ENCODE measurements at places on chromosomes 7 and 10.
A peak's percentile ranks its signal among the peaks of the same experiment; 100 is the strongest.

DNA sequence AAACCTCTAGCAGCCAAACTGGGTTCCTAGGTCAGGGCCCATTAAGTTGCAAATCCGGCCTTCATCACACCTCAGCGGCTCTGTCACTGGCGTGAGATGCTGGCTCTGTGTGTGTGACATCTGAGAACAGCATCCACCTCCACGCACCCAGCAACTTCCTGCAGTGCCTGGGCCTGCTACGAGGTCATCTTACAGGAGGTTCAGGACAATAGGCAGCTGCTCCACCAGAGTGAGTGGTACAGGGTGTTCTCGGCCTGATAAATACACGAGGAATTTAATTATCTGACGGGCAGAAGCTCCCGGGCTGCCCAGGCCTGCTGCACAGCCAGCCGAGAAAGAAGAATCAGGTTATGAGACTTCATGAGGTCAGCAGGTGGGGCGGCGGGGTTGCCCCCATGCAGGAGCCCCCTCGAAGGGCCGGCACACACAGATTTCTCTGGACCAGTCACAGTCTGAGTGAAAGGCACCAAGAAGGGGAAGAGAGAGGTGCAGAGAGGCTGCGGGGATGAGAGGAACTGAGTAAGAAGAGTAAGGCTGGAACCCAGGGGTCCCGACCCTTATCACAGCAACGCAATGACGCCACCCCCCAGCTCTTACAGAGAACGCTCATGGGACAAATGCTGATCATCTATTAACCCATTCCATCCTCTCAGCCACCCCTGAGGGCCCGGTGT, 49.3 kb downstream of the CALML3 start:
- DNase-seq: peak; percentile 48

DNA sequence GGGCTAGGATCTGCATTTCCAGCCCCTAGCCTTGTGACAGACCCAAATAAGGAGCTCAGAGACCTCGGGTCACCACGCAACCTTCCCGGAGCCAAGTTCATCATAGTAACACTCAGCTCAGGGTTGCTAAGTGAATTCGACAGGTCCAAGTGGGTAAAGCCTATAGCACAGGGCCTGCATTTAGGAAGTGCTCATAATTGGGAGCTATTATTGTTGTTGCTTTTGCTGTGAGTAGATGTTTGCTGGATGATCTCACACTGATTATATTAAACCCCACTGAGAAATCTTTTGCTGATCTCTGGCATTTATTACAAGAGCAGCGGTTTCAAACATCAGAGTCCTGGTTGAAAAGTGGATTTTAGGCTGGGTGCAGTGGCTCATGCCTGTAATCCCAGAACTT, 20.3 kb upstream of the SAR1A start:
- no peak for DNase-seq

GRCh38 chr10:22379059-22379458, 33.8 kb downstream of the SPAG6 start:
- no peak for DNase-seq

- no peak for DNase-seq
Measured at GRCh38 chr10:80448209-80448942, 5.7 kb upstream of the TSPAN14 start.

DNA sequence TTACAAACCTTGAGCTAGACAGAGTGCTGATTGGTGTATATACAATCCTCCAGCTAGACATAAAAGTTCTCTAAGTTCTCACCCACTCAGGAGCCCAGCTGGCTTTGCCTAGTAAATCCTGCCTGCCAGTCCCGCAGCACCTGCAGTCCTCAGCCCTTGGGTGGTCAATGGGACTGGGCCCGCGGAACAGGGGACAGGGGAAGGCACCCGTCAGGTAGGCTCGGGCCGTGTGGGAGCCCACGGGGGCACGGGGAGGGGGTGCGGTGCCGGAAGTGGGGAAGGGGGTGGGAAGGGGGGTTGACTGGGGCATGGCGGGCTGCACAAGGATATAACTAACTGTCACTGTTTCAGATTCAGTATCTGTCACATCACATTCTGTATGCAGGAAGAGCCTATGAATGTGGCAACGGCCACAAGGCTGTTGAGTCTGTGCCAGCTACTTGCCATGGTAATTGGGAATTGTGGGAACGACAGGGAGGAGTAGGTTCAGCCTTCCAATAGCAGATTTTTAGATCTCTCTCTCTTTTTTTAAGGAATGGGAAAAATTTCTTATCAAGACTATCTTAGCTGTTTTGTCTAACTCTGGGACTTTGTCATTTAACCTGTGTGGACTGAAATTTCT, 205.1 kb upstream of the PLPP4 start:
- DNase-seq: no peak

- peak; percentile 12 for DNase-seq
Measured at GRCh38 chr7:19491821-19492452, 216.9 kb downstream of the POLR1F start.

DNA sequence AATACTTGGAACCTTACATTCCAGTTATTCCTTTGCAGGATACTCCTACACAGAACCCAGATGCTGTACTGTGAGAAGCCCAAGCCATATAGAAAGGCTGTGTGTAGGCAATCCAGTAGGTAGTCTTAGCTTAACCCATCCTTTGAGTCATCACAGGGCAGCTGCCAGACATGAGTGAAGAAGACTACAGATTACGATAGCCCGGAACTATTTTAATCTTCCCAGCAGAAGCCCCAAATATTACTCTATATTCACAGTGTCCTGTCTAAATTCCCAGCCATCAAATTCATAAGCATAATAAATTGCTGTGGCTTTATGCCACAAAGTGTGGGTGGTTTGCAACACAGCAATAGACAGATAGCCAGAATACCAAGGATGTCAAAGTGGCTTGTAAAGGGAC, 474.1 kb upstream of the STEAP1 start:
- no peak for DNase-seq

All from NCI-H526 (cell line).